Peyer's patch (tissue), 4 donors: ENCODE measurements at places on chromosomes 7 and 10. TPM values are rescaled to one million over a fixed set of nuclear protein-coding genes. Genes with fewer than 3 reads are reported as not detected.

DNA sequence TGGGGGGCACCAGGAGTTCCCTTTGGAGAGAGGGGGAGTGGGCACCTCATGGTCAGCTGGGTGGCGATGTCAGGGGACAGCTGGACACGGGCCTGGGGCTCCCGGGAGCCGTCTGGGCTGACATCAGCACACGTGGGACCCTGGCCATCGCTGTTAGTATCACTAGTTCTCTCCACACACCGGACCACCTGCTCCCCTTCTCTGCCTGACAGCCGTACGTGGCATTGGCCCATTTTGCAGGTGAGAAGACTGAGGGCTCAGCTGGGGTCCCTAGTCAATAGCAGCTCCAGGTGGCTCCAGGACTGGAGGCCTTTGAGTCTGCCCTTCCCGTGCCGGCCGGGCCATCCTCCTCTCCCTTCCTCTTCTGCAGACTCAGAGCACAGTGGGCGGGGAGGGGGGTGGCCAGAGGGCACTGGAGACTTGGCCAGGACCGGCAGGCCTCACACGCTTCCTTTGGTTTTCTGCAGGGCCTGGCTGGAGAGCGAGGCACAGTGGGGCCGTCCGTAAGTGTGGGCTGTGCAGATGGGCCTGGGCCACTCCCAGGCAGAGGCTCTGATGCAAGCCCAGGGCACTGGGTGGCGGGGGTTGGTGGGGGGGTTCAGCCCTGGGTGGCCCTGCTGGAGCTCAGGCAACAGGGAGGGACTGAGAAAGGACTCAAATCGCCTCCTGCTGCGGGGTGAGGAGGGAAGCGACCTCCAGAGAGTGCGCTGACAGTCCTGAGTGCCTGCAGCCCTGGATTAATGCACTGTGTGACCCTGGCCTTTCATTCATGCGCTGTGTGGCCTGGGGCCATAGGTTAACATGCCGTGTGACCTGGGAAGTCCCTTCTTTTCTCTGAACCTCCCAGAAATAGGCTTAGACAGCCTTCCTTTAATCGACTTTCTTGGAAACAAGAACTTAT is 78.2 kb downstream of the MYL10 start:
- H3K27me3 ChIP-seq, result no peaks in the 10 kb centered on the region
- no peak for DNase-seq

DNA sequence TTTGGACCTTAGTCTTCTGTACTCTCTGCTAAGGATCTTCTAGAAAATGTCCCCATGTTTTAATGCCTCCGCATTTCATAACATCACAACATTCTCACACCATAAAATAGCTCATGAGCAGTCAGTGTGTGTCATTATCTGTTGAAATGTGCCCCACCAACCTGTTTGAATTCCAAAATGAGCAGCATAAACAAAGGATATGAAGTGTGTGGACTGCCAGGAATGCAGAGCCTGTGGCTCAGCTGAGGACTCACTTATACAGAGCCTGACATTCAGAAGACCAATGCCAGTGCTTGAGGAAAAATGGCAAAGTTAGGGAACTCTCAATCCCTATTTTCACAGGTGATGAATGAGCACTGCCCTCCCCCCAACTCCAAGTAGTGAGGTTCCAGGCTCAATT is 621.4 kb downstream of the POM121L12 start:
- no peaks in the 10 kb centered on the region for H3K27me3 ChIP-seq
- H3K27ac ChIP-seq, result no peak overlapping the region
- no peak for DNase-seq
- no peaks in the 10 kb centered on the region for H3K36me3 ChIP-seq
- H3K4me3 ChIP-seq, result no peak overlapping the region
- no peaks in the 10 kb centered on the region for H3K4me1 ChIP-seq

GRCh38 chr10:8449909-8450308 is 395.4 kb downstream of the GATA3 start:
- H3K4me1 ChIP-seq, result no peaks in the 10 kb centered on the region
- H3K27ac ChIP-seq, result no peak overlapping the region
- no peak overlapping the region for H3K4me3 ChIP-seq
- no peaks in the 10 kb centered on the region for H3K27me3 ChIP-seq
- no peaks in the 10 kb centered on the region for H3K36me3 ChIP-seq

DNA sequence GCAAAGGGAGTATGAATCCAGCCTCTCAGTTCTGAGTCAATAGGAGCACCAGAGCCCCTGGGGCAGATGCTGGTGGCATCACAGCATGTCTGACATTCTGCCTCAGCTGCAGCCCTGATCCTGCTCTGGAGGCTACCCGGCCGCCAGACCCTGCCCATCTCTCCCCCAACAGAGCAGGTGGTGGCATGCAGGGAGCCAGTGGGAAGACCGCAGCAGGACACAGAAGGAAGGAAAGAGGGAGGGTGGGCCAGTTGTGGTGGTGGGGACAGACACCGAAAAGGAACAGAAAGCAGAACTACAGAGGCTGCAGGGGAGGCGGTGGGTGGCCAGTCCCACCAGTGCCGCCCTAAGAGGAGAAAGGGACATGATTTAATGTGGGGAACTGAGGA is 35.3 kb downstream of the BLNK start:
- DNase-seq, result no peak
- H3K4me1 ChIP-seq, result peaks cover 3% of the 10 kb centered on the region
- H3K27me3 ChIP-seq, result no peaks in the 10 kb centered on the region
- H3K36me3 ChIP-seq, result no peaks in the 10 kb centered on the region
- H3K27ac ChIP-seq, result no peak overlapping the region

DNA sequence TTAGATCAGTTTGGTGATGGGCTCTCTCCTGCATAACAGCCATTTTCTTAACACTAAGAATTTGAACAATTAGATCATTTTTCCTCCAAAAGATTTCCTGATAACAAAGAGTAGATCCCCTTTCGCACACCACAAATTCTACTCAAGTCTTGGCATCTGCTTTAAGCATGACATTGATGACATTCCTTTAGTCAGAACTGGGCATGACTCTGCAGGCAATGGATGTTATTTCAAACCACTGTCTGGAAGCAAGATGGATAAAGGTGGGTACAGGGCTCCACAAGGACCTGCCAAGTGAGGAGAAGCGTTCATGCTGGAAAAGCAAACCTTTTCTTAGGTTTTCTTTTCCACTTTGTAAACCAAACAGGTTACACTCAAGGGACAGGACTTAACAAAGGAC is 123.5 kb downstream of the GLCCI1 start:
- no peak overlapping the region for H3K4me3 ChIP-seq
- H3K4me1 ChIP-seq, result no peaks in the 10 kb centered on the region
- H3K36me3 ChIP-seq, result no peaks in the 10 kb centered on the region
- no peak for DNase-seq

- H3K4me3 ChIP-seq, result no peak overlapping the region
- no peaks in the 10 kb centered on the region for H3K27me3 ChIP-seq
- no peaks in the 10 kb centered on the region for H3K4me1 ChIP-seq
These were observed 17.5 kb downstream of the ATP6V1F start for GRCh38 chr7:128879939-128880746.

GRCh38 chr7:122100021-122100420 is 44.0 kb downstream of the AASS start:
- no peak overlapping the region for H3K27ac ChIP-seq
- no peaks in the 10 kb centered on the region for H3K4me1 ChIP-seq
- peaks cover 9% of the 10 kb centered on the region for H3K36me3 ChIP-seq
- H3K4me3 ChIP-seq, result no peak overlapping the region
- no peaks in the 10 kb centered on the region for H3K27me3 ChIP-seq
- DNase-seq, result no peak

GRCh38 chr10:67790534-67791408 is 47.2 kb downstream of the DNAJC12 start:
- no peak overlapping the region for H3K4me3 ChIP-seq
- no peaks in the 10 kb centered on the region for H3K27me3 ChIP-seq
- no peaks in the 10 kb centered on the region for H3K36me3 ChIP-seq
- no peaks in the 10 kb centered on the region for H3K4me1 ChIP-seq

DNA sequence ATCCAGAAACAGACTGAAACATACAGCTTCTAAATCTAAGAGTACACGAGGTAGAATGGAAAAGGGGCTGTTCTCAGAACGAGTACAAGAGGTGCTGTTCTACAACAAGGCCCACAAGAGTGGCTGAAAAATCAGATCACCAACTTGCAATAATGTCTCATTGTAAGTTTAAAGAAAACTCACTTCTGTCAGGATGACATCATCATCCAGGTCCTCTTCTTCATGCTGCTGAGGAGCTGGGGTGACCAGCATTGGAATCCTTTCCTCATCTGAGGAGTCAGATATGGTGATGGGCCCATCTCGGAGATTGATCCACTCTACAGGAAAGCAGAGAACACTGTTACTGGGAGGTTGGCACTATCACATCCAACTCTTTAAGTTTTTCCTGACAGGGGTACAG is 28.8 kb downstream of the RNF216 start:
- no peak overlapping the region for H3K4me3 ChIP-seq
- no peak overlapping the region for H3K27ac ChIP-seq
- DNase-seq, result no peak
- H3K36me3 ChIP-seq, result peaks cover 24% of the 10 kb centered on the region

DNA sequence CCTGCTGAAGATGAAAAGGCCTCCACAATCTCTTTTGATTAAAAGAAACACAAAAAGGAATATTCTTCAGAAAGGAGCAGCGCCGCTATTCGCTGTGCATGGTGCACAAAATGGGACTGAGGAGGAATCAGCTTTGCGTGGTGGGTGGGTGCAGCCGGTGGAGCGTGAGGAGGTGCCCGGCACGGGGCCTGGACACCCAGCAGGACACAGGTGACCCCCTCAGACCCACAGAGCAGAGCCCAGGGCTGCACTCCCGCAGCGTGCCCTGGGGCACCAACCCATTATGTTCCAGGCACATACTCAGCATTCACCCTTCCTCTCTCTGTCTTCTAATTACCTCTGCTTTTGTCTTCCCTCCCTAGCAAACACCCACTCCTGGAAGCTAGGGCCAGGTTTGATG is 238.0 kb upstream of the PPP2R2D start:
- no peaks in the 10 kb centered on the region for H3K4me1 ChIP-seq
- H3K27ac ChIP-seq, result no peak overlapping the region
- peak; percentile 18 for DNase-seq
- no peak overlapping the region for H3K4me3 ChIP-seq
- no peaks in the 10 kb centered on the region for H3K27me3 ChIP-seq

DRGX gene
- total RNA-seq, result not detected

PAPSS2 gene
- total RNA-seq, result 142 TPM

LRRC72 gene
- total RNA-seq, result not detected

HMX3 gene
- total RNA-seq, result not detected

SYT15B gene
- 0.94 TPM for total RNA-seq

ANKRD7 gene
- not detected for total RNA-seq

DENND2A gene
- 11.9 TPM for total RNA-seq

HOXA7 gene
- 4.5 TPM for total RNA-seq
